ENCODE measurements at places on chromosomes 11 and 22.

DNA sequence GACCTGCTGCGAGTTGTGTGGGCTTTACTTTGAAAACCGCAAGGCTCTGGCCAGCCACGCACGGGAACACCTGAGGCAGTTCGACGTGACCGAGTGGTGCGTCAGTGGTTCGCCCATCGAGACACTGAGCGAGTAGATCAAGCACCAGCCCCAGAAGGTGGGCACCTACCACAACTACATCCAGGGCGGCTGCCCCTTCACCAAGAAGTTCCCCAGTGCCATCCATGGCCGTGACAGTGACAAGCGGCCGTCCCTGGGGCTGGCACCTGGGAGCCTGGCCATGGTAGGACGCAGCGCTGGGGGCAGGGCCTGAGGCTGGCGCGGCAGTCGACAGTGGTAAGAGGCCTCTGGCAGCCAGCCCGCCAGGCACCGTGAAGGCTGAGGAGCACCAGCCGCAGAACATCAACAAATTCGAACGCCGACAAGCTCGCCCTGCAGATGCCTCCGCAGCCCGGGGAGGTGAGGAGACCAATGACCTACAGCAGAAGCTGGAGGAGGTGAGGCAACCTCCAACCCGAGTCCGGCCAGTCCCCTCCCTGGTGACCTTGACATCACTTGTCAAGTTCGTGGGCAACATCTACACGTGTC, 545.2 kb upstream of the CCDC179 start:
- DNase-seq, result no peak

DNA sequence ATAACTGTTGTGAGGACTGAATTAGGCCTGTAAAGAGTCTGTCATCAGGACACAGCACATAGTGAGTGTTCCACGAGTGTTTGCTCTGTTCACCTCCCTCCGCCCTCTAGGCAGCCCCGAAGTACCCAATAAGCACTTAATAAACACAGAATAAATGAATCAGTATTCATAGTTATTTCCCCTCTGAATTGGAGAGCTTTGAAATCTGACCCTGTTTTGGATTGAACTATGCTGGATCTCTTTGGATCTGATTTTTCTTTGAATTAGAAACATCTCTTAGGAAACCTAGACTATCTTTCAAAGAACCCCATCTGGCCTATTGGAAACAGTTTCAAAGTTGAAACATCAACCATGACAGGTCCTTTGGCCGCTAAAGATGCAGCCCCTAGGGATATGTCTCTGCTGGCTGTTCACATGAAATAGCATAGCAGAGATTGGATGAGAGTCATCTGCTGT, 615.5 kb downstream of the NTM start:
- no peak for DNase-seq

GRCh38 chr11:64810891-64811272, 531 bp upstream of the MEN1 start:
- no peak for DNase-seq

GRCh38 chr11:15825976-15826650, 530.2 kb downstream of the SOX6 start:
- no peak for DNase-seq

- DNase-seq, result no peak
Measured at GRCh38 chr11:117996058-117996457, 9.9 kb downstream of the IL10RA start.

- DNase-seq, result no peak
Measured at GRCh38 chr11:127598476-127598875, 597.9 kb upstream of the KIRREL3 start.

DNA sequence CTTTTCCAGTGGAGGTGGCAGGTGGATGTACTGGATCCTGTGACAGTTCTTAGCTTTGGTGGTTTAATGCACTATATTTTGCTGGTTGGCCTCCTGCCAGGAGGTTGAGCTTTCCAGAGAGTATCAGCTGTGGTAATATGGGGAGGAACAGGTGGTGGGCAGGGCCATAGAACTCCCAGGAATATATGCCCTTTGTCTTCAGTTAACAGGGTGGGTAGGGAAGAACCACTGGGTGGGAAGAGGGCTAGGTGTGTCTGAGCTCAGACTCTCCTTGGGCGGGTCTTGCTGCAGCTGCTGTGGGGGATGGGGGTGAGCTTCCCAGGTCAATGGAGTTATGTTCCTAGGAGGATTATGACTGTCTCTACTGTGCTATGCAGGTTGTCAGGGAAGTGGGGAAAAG, 203.8 kb downstream of the DLG2 start:
- no peak for DNase-seq

- DNase-seq, result no peak
Measured at GRCh38 chr11:68934321-68934645, 30.6 kb downstream of the IGHMBP2 start.

DNA sequence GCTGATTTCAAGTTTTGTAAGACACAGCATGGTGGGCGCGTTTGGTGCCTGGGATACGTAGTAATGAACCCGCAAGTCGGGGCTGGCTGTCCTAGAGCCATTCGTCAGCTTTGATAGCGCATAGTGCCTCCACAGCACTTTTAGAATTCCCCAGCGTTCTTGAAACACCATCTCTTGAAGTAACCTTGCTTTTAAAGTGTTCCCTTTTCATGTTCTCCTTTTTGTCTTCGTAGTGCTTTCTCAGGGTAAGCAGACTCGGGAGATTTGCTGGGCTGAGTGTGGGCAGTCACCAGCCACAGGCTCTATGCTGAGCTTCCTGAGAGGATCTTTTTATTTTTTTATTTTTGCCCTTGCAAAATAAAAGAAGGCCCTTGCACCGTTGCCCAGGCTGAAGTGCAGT, 39.6 kb upstream of the CTTN start:
- no peak for DNase-seq

- no peak for DNase-seq
Measured at GRCh38 chr11:83139310-83139709, 17.6 kb upstream of the PCF11 start.

DNA sequence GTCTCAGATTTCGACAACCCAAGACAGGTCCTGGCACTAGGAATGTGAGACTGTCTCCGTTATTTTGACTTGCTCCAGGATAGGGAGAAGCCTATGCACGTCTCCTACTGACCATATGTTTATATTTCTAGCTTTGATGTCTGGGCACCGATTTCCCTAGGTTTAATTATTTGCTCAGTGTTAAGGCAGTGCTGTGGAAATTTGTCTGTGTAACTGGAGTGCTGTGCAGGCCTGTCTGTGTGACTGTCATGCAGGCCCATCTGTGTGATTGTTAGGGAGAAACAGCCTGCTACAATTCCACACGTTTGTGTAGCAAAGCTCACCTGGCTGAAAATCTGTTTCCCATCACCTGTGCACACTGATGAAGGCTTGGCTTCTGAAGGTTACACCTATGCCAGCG, 29.6 kb upstream of the HSPA8 start:
- DNase-seq, result no peak

GRCh38 chr22:37231406-37232139, 12.5 kb downstream of the RAC2 start:
- DNase-seq, result no peak

- no peak for DNase-seq
Measured at GRCh38 chr22:30004101-30004500, 76.2 kb upstream of the HORMAD2 start.

DNA sequence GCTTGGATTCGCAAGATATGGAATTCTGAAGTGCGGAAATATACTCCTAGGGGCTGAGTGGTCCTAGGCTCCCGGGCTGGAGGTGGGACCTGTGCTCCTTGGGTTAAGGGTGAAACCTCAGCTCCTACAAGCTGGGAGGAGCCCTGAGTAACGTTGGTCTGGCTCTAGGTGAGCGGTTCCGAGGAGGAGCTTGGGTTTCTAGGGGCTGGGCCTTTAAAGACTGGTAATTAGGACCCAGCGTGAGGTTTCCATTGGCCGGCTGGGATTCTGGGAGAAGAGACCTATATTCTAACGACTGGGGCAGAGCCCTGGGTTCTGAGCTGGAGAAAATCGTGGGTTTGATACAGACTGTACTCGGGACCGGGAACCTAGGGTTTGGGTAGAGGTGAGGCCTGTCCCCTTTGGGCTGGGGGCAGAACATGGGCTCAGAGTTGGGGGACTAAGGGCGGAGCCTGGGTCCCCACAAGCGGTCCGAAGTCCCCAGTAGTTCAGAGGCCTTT, 882 bp upstream of the MAP4K2 start:
- no peak for DNase-seq

DNA sequence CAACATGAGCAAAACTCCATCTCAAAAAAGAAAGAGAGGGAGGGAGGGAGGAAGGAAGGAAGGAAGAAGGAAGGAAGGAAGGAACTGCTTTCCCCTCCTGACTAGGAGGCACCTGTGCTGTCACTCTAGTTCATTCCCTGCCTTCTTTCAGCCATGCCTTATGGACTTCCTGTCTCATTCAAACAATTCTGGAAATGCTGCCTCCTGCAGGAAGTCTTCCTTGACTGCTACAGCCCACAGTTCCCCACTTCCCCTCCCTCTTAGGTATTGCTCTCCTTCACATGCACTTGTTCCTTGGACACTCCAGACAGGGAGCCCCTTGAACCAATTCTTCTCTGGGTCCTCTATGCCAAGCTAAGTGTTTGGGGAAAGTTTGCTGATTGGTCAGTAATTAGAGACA, 31.6 kb upstream of the WNT11 start:
- DNase-seq, result no peak

DNA sequence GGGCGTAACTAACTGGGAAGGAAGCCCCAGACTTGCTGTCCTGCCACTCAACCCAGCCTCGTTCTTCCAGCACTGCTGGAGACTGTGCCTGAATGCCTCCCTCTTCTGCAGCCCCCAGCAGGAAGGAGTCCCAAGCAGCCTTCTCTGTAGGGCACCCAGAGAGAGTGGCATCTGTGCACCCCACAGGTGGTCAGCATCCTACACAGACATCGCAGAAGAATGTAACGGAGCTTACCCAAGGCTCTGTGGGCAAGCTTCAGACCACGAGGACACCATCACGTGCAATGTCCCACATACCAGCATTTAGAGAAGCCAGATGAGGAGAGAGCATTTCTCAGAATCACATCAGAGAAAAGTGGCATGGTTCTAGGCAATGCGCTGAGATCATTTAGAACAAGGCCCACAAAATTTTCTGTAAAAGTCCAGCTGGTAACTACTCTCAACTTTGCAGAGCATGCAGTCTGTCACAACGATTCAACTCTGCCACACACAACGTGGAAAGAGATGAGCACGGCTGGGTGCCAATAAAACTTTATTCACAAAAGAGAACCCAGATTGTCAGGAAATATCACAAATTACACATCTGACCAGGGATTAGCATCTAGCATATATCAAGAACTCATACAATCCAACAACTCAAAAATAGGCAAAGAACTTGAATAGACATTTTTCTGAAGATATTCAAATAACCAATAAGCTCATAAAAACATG, 33.4 kb downstream of the SHANK2 start:
- no peak for DNase-seq

GRCh38 chr11:83680321-83680720, 394.2 kb upstream of the CCDC90B start:
- no peak for DNase-seq

GRCh38 chr11:62931499-62932278, 10.5 kb upstream of the CHRM1 start:
- no peak for DNase-seq

DNA sequence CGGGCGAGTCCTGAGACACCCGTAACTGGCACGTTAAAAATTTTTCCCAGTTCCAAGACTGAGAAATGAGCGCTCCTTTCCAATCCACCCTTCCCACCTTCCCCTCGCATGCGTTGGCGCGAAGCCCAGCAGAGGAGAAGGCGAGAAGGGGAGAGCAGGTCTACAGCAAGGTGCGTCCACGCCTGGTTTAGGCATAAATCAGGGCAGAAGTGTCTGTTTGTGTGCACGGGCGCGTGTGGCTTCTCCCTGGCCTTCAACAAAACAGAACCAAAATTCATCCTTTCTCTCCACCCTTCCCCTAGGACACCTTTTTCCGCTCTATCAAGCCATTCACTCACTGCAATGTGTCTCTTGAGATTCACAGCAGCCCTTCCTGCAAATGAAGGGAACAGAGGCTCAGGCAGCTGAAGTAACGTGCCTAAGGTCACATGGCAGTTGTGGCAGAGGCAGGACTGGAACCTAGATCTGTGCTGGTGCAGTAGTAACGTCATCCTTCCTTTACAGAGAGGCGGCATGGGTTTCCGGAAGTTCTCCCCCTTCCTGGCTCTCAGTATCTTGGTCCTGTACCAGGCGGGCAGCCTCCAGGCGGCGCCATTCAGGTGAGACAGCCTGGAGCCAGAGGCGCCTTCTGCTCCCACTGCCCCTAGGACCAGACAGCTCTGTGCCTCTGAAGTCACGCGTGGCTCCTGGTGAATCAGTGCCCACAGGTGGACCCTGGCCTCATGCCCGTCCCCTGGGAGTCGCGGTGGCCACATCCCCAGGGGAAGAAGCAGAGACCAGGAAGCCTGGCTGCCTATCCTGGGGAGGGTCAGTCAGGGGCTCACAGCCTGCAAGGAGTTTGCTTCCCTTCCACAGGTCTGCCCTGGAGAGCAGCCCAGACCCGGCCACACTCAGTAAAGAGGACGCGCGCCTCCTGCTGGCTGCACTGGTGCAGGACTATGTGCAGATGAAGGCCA, 1.1 kb downstream of the CALCB start:
- DNase-seq, result peak; percentile 76

- no peak for DNase-seq
Measured at GRCh38 chr11:100545970-100546369, 141.1 kb upstream of the ARHGAP42 start.

DNA sequence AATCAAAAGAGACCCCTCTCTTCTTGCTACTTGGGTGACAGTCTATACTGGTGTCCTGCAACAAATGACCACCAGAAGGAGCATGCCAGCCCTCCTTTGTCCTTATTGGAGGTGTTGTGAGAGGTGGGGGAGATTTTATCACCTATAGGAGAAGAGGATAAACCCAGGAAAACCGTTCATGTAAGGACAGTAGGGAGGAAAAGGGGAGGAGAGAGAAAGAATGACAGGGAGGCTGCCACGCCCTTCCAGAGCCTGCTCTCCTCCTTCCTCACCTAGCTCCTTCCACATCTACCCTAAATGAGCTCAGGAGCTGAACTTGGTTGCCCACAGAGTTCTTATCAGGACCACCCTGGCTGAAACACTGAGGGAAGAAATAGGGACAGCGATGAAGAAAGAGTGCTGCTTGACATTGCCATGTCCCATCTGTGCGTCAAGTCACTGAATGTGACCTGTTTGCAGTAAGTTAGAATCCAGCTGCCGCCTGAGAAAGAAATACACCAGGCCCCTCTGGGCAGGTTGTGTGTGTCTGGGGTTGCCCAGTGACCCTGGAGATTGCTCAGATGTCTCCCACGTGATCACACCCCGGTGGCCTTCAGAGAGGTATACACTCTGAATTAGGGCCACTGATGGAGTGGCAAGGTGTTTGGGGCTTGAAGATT, 40.4 kb upstream of the ETS1 start:
- no peak for DNase-seq

DNA sequence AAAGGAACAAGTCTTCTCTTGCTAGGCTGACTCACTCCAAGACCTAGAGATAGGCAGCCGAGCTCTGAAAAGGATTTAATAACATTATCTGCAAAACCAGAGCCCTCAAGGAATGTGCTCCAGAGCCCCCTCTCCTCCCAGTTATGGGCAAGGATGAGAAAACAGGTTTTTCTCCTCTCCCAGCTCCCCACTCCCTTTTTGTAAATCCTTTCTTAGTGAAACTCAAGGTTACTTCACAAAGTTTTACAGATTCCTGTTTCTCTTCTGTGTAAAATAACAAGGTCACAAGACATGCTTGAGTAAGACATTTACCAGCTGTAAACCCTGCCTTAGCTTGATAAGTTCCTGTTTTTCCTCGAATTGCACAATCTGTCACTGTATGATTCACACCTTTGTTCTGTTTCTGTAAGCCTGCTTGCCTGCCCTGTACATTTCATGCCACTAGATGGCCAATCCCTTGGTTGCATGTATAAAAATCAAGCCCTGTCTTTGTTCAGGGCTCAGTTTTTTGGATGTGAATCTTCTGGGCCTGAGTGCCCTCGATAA, 489.4 kb downstream of the KCNA4 start:
- no peak for DNase-seq

GRCh38 chr11:89275966-89276365, 98.3 kb downstream of the TYR start:
- no peak for DNase-seq
